ENCODE measurements at places on chromosomes 4 and X.

- no peak for DNase-seq
These were observed 28.7 kb downstream of the LDB2 start for GRCh38 chr4:16869594-16870245.

- no peak for DNase-seq
These were observed 853.4 kb downstream of the STIM2 start for GRCh38 chr4:27714073-27714472.

- DNase-seq, result no peak
These were observed 242.3 kb downstream of the RPA4 start for GRCh38 chrX:97126020-97126419.

DNA sequence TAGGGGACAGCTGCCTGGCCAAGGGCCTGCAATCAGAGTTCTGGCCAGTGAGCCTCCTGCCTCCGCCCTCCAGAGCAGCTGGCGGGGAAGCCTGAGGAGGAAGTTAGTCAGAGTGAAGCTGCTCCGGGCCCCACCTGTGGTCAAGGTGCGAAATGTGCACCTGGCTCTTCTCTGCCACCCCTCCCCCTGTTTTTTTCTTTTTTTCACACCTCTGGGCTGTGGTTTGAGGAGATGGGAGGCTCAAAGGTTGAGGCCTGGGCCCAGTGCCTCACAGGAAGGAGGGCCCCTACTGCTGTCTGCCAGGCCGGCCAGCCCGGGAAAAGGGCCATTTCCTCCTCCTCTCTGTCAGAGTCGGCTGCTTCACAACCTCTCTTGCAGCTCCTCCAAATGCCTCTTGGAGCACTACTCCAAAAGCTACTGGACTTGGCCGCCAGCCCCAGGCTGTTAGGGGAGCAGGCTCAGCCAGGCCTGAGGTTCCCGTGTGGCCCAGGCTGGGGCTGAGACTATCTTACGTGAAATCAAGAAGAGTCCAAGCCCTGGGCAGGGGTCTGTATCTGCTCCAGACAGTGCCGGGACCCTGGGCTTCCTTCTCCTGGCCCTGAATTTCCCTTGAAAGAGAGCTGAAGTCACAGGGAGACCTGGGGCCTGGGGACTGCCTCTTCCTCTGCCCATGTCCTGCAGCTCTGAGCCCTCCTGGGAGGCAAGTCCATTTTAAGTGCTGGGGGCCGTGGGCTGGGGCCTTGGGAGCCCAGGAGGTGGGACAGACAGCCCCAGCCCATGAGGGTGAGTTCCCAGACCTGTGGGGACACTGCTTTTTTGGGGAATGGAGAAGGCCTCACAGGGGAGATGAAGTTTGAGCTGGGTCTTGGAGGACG, 4.5 kb upstream of the CXCR3 start:
- peak; percentile 52 for DNase-seq

DNA sequence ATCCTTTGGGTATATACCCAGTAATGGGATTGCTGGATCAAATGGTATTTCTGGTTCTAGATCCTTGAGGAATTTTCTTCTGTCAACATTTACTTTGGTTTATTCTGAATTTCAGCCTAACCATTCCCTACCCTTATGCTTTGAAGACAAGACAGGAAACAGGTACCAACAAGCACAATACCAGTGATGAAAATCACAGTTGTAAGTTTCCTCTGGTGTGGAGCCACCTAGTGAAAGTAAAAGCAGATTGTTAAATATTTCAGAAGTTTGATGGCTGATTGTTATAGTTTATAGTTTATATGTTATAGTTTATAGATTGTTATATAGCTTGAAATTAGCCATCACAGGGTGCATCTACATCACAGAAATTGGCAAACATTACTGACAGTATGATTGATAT, 104.5 kb upstream of the AGA start:
- DNase-seq, result no peak

DNA sequence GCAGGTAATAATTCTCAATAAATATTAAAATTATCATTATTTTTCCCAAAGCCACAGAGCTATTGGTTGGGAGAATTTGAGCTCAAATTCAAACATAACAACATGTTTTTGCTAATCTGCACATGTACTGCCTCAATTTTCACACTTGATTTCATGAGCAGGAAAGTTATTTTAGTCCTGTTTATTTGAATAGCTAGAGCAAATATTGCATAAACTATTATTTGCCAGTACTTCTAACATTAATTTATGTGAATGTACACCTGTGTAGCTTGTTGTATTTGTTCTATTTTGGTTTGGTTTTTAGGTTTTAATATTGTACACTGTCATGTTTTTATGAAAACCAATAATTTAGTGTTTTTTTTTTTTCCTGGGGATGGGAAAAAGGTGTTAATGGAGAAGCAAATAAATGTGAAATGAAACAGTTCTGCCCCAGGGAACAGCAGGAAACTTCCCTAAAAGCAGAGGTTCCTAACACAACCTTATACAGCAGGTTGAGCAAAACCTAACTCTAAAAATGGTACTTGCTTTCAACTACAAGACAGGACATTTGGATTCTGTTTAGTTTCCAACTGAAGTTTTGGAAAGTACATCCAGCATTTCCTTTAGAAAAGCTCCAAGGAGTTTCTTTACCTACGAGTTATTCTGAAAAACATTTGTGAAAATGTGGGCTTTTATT, 99.4 kb downstream of the SYNPO2 start:
- DNase-seq, result no peak

GRCh38 chr4:112341033-112341432, 43.9 kb downstream of the ALPK1 start:
- DNase-seq, result no peak

DNA sequence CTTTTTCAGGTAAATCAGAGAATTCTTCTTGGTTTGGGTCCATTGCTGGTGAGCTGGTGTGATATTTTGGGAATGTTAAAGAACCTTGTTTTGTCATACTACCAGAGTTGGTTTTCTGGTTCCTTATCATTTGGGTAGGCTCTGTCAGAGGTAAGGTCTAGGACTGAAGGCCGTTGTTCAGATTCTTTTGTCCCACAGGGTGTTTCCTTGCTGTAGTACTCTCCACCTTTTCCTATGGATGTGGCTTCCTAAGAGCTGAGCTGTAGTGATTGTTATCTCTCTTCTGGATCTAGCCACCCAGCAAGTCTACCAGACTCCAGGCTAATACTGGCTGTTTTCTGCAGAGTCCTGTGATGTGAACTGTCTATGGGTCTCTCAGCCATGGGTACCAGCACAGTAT, 367.5 kb upstream of the GATB start:
- DNase-seq, result no peak

- DNase-seq, result no peak
These were observed 78.7 kb downstream of the PRKG2 start for GRCh38 chr4:81136161-81136905.

DNA sequence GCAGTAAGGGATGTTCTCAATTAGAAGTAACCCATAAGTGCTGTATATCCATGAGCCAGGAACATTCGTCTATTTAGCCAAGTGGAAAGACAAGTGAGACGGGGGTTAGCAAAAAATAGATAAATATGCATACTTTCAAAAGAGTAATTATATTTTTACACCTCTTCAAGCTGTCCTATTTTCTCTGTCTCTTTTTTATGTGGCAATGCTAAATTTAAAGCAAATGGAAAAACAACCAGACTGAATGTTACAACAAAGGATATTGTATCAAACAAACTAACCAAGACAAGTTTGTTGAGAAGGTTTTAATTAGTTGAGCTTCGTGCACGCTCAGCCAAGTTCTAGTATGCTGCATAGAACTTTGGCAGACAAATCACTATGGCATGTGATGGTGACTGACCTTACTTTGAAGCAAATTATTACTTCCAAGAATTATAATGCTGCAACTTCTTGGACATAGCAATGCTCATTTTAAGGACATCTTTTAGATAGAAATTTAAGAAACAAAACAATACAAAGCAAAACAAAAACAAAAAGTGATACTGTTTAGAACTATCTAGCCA, 61.4 kb upstream of the TMEM150C start:
- DNase-seq, result no peak

DNA sequence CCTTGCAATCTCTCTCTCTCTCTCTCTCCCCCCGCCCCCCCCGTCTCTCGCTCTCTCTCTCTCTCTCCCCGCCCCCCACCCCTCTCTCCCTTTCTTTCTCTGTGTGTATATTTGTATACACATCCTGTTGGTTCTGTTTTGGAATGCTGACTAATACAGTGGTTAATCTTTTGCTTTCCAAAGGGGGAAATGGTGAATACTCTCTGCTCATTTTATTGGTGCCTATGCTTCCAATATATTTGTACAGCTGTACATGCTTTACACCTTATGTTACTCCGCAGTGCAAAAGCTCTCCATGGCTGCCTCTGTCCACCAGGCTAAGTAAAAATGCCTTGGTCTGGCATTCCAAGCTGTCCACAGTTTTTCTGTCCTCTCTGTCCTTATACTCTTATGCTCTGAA, 158.8 kb downstream of the RBMX2 start:
- no peak for DNase-seq
